ENCODE measurements at places on chromosomes 13 and 19. TPM values are rescaled to one million over a fixed set of nuclear protein-coding genes. Genes with fewer than 3 reads are reported as not detected.
A peak's percentile ranks its signal among the peaks of the same experiment; 100 is the strongest.

Gene CYP4F22
- 0.09 TPM for total RNA-seq

Gene OVOL3
- total RNA-seq: not detected

Gene HIPK4
- total RNA-seq: under 0.01 TPM

Gene ANGPTL8
- not detected for total RNA-seq

Gene ZNF506
- total RNA-seq: 15.6 TPM

- DNase-seq: peak; percentile 72
Measured at GRCh38 chr19:42279902-42280814, 11.1 kb downstream of the CIC start.

GRCh38 chr19:45130236-45130635, 30.5 kb downstream of the NKPD1 start:
- DNase-seq: no peak

- DNase-seq: no peak
Measured at GRCh38 chr19:36404498-36404897, 13.9 kb downstream of the ZFP82 start.

GRCh38 chr13:33319859-33320258, 34.3 kb upstream of the STARD13 start:
- DNase-seq: no peak

GRCh38 chr19:35267353-35267817, 1.4 kb upstream of the USF2 start:
- DNase-seq: no peak

- no peak for DNase-seq
Measured at GRCh38 chr13:44425815-44426078, 52.1 kb downstream of the SERP2 start.

DNA sequence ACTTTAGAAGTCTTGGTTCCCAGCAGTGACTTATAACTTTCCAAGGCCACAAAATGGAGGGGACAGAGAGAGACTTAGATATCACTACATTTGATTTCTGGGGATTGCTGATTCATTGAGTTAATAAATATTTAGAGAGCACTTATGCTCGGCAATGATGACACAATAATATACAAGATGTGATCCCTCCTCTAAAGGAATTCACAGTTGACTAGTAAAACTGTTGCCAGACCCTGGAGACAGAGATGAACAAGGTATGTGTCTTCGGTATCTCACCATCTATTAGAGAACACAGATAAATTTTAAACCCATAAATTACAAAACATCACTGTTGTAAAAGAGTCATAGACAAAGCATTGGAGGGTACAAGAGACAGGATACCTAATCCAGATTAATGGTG, 437.5 kb downstream of the FOXO1 start:
- DNase-seq: no peak

DNA sequence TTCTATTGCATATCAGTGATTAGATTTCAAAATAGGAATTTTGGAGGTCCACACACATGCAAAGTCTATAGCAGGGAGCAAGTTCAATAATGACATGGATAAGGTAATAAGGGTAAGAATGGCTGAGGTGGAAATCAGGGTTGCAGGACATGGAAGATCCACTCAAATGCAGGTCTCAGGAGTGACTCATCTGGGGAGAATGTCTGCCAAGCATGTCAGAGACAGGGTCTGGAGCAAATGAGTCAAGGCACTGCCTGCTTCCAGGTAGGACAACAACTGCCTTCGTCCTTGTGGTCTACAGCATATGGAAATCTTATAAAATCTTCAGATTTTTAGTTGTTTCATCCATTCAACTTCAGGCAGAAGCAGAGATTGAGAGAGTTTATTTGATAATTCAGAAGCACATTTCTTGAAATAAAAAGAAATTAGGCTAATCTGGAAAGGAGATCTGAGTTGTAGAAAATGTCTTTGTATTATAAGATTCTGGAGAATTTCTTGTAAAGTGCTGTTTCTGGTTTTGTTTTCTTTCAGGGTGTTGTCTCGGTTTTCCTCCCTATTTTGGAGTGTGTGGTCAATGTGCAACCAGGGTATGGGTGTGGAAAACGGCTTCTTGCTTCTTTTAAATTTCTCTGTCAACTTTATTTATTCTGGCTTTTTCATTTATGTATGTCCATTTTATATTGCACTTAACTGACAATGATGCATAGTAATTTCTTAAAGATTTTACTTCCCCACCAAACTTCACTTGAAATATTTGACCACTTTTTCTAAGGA, 748.8 kb downstream of the LIG4 start:
- DNase-seq: no peak

GRCh38 chr13:111876506-111876905, 190.4 kb upstream of the SOX1 start:
- DNase-seq: no peak

All from thymus (tissue), 14 donors.